ENCODE measurements at places on chromosomes 3 and 15.

DNA sequence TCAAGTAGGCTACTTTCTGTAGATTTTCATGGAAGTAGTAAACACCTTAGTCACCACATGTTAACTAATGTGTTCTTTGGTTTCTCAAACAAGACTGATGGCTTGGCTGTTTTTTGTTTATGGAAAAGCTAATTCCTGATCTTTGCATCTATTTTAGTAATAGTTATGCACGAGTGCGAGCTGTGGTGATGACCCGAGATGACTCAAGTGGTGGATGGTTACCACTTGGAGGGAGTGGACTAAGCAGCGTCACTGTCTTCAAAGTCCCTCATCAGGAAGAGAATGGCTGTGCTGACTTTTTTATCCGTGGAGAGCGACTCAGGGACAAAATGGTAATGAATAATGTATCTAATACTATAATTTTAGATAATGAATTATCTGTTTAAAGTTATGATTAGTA lies 46.6 kb downstream of the SPRED1 start:
- no peak for DNase-seq

GRCh38 chr3:101643861-101644613 lies 32.9 kb downstream of the ZBTB11 start:
- DNase-seq, result no peak

DNA sequence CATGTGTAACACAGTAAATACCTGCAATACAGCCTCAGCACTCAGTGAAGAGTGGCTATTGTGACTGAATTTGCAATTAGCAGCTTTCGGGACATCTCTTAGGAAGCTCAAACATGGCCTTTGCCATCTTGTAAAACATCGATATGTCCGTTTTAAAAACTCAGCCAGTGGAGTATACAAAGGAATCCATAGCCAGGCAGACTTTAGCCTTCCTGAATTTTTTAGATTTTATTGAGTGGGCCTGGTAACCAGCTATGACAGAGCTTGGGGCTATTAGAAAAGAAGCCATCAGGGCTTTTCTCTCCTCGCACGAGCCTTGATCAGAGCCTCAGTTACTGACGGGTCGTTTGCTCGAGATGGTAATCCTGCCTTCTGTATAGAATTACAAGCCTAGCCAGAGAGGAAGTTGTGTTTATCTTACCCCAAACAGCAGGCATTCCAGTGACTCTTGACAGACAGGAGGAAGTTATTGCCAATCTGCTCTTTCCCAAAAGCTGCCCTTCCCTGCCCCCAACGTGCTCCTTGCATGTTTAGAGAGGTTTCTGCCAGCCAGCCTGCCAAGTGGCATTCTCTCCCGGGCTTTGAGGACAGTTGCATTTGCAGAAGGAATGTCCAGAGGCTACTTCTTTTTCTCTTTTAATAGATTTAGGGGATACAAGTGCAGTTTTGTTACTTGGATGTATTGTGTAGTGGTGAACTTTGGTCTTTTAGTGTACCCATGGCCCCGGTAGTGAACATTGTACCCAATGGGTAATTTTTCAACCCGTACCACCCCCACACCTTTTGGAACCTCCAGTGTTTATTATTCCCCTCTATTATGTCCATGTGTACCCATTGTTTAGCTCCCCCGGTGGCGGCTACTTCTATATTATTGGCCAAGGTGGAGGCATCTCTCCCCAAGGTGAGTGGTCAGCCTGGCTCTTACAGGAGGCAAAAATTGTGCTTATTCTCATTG lies 40.6 kb downstream of the ITPR1 start:
- no peak for DNase-seq

DNA sequence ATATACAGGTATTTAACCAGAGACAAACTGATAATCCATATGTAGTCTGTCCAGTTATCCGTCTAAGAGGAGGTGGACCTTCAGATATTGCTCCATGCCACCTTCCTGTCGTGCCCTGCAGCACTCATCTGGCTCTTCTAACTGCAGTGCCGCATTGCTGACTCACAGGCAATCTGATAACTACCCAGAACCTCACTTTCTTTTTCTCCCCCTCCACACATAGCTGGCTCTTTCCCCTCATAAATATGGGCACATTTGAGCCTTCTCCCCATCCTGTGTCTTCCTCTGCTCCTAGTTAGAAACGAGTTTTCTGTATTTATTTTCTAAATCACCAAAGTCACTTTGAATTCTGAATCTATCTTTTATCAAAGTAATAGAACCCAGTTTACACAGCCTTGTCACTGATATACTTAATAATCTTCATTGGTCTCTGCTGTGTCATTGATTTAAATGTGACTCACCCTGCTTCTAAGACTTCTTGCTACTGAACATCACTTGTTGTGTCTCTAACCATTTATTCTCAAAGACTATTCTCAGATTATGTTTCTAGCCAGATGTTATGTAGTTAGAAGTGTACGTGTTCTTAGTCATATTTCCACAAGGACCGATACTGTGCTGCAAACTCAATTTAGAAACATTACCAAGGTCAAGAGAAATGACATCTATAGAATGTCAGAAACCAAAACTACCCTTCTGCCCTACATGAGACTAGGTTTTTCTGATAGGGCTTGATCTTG lies 17.4 kb upstream of the KCNMB2 start:
- DNase-seq, result no peak

- DNase-seq, result no peak
These were observed 232.6 kb downstream of the OPA1 start for GRCh38 chr3:193825617-193826016.

GRCh38 chr3:57822686-57823085 lies 66.6 kb downstream of the SLMAP start:
- no peak for DNase-seq

- no peak for DNase-seq
These were observed 20.4 kb downstream of the RBP1 start for GRCh38 chr3:139518926-139519842.

DNA sequence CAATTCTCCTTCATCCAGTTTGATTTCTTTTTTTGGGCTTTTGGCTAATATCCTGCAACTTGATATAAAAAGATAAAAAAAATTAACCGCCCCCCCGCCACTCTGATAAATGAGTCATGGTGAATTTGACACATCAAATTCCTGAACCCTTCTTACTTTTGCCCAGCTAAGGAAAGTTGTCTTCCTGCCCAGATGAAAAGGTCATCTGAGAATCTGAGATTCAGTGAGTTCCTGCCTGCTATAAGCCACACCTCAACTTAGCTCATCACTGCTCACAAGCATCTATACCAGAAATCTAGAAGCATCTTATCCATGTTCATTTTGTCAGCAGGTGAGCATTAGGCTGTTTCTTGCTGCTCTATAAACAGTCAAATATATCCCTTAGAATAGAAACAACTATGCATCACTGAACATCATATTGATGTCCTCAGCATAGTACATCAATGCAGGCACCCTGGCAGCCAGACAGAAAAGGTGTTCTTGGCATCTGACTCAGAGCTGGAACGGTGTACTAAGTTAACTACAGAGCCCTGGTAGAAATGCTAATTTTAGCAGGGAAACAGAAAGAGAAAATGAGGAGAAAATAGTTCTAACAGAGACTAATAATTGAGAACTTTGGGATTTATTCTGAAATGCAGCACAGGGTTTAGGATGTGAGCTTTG lies 77.1 kb downstream of the SEMA6D start:
- DNase-seq, result no peak

- DNase-seq, result no peak
These were observed 78.9 kb downstream of the SLTM start for GRCh38 chr15:58854593-58854992.

DNA sequence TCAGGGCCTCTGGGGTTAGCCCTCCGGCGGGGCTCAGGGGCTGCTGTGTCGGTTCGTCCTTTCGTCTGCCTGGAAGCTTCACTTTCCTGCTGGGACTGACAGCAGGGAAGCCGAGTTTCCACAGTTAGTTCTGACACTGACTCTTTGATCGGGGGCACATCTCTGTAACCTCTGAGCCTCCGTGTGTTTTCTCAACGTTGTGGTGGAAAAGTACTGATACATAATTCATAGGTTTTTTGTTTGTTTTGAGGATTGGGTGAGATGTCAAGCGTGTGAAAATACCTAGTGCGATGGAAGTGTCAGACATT lies 481 bp downstream of the AP4E1 start:
- no peak for DNase-seq

DNA sequence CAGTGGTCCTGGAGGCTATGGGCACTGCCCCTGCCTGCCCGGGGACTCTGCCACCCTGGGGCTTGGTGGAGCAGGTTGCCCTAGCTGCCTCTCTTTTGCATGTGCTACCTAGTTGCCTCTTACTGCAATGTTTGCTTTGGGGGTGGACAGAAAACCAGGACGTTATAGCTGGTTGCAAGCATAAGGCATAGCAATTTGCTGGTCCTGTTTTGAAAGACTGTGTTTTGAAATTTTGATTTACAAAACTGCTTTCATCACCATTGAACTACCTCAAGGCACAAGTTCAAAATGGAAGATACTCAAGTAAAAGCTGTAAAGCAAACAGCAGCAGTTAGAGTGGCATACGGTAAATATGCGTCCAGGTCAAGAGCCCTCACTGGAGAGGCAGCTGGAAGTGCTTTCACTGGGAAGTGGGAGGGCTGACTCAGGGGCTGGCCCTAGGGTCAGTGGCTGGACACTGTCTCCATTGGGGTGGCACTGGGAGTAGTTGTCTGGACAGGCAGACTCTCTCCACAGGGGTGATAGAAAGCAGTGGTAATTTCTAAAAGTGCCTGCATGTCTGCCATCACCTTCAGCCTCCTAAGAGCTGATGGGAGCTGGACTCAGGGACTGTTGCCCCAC lies 138.1 kb downstream of the CHDH start:
- no peak for DNase-seq

DNA sequence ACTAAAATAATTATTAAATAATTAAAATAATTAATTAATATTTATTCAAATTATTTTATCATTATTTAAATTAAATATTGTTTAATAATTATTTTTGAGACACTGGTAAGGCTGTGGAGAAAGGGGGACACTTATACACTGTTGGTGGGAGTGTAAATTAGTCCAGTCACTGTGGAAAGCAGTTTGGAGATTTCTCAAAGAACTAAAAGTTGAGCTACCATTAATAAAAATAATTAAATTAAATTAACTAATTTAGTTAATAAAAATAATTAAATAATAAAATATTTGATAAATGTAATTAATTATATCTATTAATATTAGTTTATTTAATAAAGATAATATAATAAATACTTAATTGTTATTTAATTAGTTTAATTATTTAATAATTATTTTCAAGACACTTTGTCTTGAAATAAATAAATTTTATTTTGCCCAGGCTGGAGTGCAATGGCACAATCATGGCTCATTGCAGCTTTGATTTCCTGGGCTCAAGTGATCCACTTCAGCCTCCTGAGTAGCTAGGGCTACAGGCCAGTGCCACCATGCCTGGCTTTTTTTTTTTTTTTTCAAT lies 16.4 kb upstream of the TNIK start:
- DNase-seq, result no peak

DNA sequence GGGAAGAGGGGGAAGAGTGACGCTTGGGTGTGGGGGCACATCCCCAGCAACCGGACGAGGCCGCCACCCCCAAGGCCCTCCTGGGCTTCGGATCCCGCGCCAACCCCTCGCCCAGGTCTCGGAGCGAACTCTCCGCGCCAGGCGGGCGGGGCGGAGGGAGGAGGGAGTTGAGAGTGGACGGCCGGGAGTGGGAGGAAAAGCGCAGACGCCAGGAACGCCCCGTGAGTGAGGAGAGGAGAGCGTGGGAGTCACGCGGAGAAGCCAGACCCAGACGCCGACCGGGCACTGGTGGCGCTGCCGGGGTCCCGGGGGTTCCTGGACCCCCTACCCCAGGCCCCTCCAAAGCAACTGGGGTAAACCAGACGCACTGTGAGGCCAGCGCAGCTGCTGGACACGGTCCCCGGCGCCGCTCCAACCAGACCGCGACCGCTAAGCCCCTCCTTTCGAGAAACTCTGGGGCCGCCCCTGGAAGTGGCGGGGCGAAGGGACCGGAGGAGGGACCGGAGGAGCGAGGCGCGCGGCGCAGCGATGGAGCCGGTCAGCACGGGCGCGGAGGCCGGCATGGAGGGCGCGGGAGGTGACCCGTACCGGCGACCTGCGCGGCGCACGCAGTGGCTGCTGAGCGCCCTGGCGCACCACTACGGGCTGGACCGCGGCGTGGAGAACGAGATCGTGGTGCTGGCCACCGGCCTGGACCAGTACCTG lies at the start of gene EFCC1:
EFCC1 (plus strand) TSS at position 204 of the 705 bp plus-strand sequence; CDS start at position 529, 325 bp downstream.
- peak; percentile 74 for DNase-seq

DNA sequence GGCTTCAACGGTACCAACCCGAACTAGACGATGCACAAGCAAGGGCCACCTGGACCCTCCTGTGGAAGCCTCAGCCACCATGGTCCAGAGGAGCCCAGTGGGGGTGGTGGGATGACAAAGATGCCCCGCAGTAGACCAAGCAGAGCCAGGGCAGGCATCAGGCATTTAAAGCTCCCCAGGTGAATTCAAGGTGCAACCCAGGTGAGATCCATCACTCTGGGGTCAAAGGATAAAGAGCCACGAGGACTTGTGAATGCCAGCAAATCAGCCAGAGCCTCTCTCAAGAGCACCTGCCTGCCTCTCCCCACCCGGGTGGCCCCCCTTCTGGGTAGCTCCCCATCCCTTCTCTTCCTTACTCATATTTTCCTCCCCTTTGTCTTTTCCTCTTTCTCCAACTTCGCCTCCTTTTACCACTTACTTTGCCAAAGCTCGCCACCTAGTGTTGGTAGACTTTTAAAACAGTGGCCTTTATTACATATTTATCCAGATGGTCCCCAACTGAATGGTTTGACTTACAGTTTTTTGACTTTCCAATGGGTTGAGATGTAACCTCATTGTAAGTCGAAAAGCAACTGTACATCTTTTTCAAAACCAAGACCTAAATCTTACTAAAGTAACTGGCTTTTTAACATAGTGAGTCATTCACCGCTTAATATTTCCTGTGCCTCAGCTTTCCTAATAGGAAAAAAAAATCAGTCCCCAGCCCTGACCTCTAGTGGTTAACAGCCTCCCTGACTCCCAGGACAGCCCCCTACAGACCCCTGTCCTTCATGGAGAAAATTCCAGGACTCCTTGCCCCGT lies 18.8 kb downstream of the PLA2G4F start:
- DNase-seq, result no peak

DNA sequence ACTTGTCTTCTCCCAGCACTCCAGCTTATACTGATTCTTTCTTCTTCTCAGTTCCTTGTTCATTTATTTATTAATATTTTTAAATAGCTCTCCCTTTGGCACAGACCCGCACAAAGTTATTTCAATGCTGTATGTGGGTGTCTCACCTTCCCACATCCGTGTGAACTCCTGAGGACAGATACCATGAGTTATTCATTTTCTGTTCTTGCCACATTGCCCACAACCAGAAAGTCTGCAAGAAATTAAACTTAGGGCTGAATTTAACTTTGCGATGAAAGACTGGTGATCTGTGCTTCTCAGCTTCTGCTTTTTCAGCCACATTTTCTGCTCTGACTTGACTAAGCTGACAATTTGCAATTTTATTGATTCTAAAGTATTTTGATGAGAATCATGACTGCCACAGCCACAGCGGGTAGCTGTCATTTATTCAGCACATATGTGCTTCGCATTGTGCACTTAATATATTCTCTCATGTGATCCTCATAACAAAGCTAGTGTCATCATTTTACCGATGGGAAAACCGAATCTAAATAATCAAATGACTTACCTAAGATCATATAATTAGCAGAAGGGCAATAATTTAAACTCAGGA lies 569.8 kb downstream of the EDEM1 start:
- DNase-seq, result no peak

GRCh38 chr15:94547711-94548110 lies 316.4 kb downstream of the MCTP2 start:
- DNase-seq, result no peak
